Upper lobe of right lung (tissue), 1 donor: ENCODE measurements at places on chromosomes 2 and 18. TPM values are rescaled to one million over a fixed set of nuclear protein-coding genes. Genes with fewer than 3 reads are reported as not detected.

DNA sequence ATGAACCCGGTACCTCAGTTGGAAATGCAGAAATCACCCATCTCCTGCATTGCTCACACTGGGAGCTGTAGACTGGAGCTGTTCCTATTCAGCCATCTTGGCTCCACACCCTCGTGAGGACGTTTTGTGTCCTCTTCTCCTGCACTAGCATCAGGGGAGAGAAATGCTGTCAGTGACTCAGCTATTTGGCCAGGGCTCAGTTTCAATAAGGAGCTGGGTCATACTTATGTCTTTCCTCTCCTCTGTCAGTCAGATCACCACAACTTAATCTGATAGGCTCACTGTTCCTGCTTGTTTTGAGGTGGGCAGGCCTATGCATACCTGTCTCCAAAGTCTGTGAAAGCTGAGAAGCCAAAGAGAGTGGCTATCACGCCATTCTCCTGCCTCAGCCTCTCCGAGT lies 921.2 kb downstream of the DCC start:
- no peak overlapping the region for H3K4me3 ChIP-seq
- no peaks in the 10 kb centered on the region for H3K27me3 ChIP-seq
- H3K36me3 ChIP-seq, result no peaks in the 10 kb centered on the region
- H3K4me1 ChIP-seq, result no peaks in the 10 kb centered on the region

- peaks cover 11% of the 10 kb centered on the region for H3K4me1 ChIP-seq
- H3K4me3 ChIP-seq, result peak within 1 kb of the TSS; percentile 25
- no peaks in the 10 kb centered on the region for H3K27me3 ChIP-seq
- no peak for DNase-seq
- no peaks in the 10 kb centered on the region for H3K36me3 ChIP-seq
Observed at GRCh38 chr18:69947361-69948133, at the start of gene CD226. TSS of gene CD226 (minus strand) at chr18:69947873. CDS start at chr18:69947406, 467 bp downstream.

DNA sequence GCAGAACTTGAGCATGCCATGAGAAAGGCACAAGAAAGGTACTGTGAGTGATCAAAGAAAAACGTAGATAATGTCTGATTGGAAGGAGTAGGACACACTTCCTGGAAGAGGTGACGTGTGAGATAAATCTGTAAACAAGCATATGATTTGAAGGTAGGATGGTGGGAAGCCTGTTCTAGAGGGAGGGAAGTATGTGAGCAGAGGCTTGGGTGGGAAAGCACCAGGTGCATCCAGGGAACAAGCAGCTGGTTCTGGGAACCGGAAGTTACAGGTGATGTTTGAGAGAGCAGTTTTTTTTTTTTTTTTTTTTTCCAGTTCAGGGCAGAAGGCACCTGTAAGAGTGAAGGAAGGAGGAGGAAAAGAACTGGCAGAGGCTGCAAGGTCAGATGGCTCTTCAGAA lies 116.6 kb upstream of the EFEMP1 start:
- H3K36me3 ChIP-seq, result no peaks in the 10 kb centered on the region
- H3K4me1 ChIP-seq, result no peaks in the 10 kb centered on the region
- H3K27ac ChIP-seq, result no peak overlapping the region
- H3K4me3 ChIP-seq, result no peak overlapping the region

GRCh38 chr18:49726675-49726963 lies 86.7 kb downstream of the ACAA2 start:
- DNase-seq, result no peak
- H3K27me3 ChIP-seq, result no peaks in the 10 kb centered on the region
- no peak overlapping the region for H3K4me3 ChIP-seq
- H3K36me3 ChIP-seq, result no peaks in the 10 kb centered on the region
- no peak overlapping the region for H3K27ac ChIP-seq

The CRYGD gene
- total RNA-seq, result not detected

- no peaks in the 10 kb centered on the region for H3K4me1 ChIP-seq
- no peak for DNase-seq
- no peaks in the 10 kb centered on the region for H3K36me3 ChIP-seq
- no peak overlapping the region for H3K27ac ChIP-seq
Observed at GRCh38 chr2:233037078-233037477, 4.6 kb downstream of the NEU2 start.

DNA sequence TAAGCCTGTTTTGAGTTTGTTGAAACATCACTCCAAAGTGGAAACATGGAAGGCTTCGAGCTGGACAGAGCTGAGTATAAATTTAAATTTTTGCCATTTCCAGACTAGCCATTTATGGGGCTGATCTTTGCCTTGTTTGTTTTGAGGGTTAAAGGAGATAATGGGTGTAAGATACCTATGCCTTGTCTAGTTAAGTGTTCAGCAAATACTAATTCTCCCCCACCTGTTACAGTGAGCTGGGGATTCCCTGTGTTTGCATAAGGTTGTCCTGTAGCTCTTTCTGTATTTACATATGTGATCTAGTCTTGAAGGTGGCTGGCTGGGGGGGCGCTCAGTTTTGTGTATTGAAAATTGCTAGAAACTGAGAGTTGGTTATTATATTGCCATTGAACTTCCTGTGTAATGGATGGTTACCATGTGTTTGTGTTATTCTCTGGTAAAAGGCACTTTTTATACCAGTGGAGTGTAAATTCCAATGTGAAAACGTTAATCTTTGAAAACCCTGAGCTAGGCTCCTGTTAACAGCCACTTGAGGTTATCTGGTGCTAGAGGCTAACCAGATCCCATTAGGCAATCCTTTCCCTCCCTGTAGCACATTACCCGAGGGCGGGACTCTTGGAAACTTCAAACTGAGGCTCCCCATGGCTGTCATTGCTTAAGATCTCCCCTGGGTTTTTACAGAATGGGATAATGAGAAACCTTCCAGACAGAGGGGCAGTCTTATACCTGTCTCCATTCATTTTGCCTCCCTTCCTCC lies 26.7 kb downstream of the TANC1 start:
- peaks cover 43% of the 10 kb centered on the region for H3K4me1 ChIP-seq
- no peak overlapping the region for H3K4me3 ChIP-seq
- no peaks in the 10 kb centered on the region for H3K27me3 ChIP-seq
- H3K27ac ChIP-seq, result no peak overlapping the region
- no peaks in the 10 kb centered on the region for H3K36me3 ChIP-seq

DNA sequence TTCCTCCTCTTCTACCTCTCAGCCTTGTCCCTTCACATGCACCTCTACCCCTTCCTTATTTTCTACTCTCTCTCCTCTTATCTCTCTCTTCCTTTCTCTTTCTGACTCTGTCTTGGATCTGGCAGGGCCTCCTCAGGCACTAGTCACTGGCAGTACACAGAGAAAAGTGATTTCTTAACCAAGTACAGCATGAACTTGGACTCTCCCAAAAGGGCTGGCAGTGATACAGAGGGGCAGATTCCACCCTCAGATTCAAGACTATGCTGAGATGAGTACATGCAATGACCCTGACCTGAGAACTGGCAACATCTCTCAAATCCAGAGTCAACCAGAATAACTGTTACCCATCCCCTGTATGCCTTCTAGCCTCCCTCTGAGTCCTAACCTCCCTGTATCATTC lies 4.3 kb downstream of the AOX1 start:
- H3K4me3 ChIP-seq, result no peak overlapping the region
- peaks cover 7% of the 10 kb centered on the region for H3K27me3 ChIP-seq
- H3K27ac ChIP-seq, result no peak overlapping the region
- H3K36me3 ChIP-seq, result no peaks in the 10 kb centered on the region

- H3K36me3 ChIP-seq, result no peaks in the 10 kb centered on the region
- H3K4me3 ChIP-seq, result no peak overlapping the region
- no peaks in the 10 kb centered on the region for H3K4me1 ChIP-seq
- H3K27ac ChIP-seq, result no peak overlapping the region
- DNase-seq, result no peak
- no peaks in the 10 kb centered on the region for H3K27me3 ChIP-seq
Observed at GRCh38 chr2:226478109-226478809, 321.4 kb downstream of the IRS1 start.

DNA sequence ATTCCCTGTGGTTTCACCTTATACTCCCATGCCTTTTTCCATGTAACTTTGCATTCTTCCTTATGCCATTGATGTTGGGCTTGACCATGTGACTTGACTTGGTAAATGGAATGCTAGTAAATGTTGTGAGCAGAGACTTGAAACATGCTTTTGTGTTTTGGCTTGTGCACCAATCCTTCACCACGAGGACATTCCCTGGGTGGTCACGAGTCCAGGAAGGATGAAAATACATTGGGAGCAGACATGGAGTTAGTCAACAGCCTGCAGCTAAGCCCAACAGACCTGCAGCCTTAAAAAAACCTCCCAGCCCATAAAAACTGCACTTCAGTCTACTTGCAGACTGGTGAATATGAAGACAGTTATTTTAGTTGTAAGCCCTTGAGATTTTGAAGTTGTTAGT lies 116.5 kb upstream of the SPATS2L start:
- H3K27ac ChIP-seq, result no peak overlapping the region
- no peaks in the 10 kb centered on the region for H3K27me3 ChIP-seq
- no peaks in the 10 kb centered on the region for H3K36me3 ChIP-seq

The DSG1 gene
- total RNA-seq, result not detected

The LRRC30 gene
- not detected for total RNA-seq

GRCh38 chr18:61199171-61199848 lies 133.9 kb upstream of the CDH20 start:
- DNase-seq, result no peak
- H3K4me3 ChIP-seq, result no peak overlapping the region
- H3K27ac ChIP-seq, result no peak overlapping the region
- no peaks in the 10 kb centered on the region for H3K36me3 ChIP-seq
- no peaks in the 10 kb centered on the region for H3K4me1 ChIP-seq
- no peaks in the 10 kb centered on the region for H3K27me3 ChIP-seq

GRCh38 chr2:38656866-38657480 lies 8.9 kb upstream of the GALM start:
- peaks cover 10% of the 10 kb centered on the region for H3K4me1 ChIP-seq
- H3K27ac ChIP-seq, result no peak overlapping the region
- DNase-seq, result no peak
- H3K27me3 ChIP-seq, result no peaks in the 10 kb centered on the region

- DNase-seq, result no peak
- no peak overlapping the region for H3K4me3 ChIP-seq
- no peak overlapping the region for H3K27ac ChIP-seq
- H3K4me1 ChIP-seq, result no peaks in the 10 kb centered on the region
Observed at GRCh38 chr2:108944601-108945331, 44.3 kb downstream of the EDAR start.

- H3K4me1 ChIP-seq, result no peaks in the 10 kb centered on the region
- H3K27ac ChIP-seq, result no peak overlapping the region
- H3K4me3 ChIP-seq, result no peak overlapping the region
- DNase-seq, result peak; percentile 3
- no peaks in the 10 kb centered on the region for H3K27me3 ChIP-seq
- no peaks in the 10 kb centered on the region for H3K36me3 ChIP-seq
Observed at GRCh38 chr18:11665587-11665986, 23.5 kb upstream of the GNAL start.
